ENCODE measurements at places on chromosomes 12 and 14.

- no peaks in the 10 kb centered on the region for H3K36me3 ChIP-seq
- H3K4me3 ChIP-seq, result peak within 1 kb of the TSS; percentile 85
- peak within 1 kb of the TSS; percentile 97 for H3K27ac ChIP-seq
- no peaks in the 10 kb centered on the region for H3K27me3 ChIP-seq
- DNase-seq, result peak; percentile 94
These were observed at the start of gene HSPB8 for GRCh38 chr12:119178544-119179334. TSS of gene HSPB8 (plus strand) at chr12:119178931. CDS start at chr12:119179313, 382 bp downstream.

- H3K4me1 ChIP-seq, result no peaks in the 10 kb centered on the region
- no peaks in the 10 kb centered on the region for H3K27me3 ChIP-seq
These were observed 32.1 kb downstream of the SPX start for GRCh38 chr12:21558100-21558679.

DNA sequence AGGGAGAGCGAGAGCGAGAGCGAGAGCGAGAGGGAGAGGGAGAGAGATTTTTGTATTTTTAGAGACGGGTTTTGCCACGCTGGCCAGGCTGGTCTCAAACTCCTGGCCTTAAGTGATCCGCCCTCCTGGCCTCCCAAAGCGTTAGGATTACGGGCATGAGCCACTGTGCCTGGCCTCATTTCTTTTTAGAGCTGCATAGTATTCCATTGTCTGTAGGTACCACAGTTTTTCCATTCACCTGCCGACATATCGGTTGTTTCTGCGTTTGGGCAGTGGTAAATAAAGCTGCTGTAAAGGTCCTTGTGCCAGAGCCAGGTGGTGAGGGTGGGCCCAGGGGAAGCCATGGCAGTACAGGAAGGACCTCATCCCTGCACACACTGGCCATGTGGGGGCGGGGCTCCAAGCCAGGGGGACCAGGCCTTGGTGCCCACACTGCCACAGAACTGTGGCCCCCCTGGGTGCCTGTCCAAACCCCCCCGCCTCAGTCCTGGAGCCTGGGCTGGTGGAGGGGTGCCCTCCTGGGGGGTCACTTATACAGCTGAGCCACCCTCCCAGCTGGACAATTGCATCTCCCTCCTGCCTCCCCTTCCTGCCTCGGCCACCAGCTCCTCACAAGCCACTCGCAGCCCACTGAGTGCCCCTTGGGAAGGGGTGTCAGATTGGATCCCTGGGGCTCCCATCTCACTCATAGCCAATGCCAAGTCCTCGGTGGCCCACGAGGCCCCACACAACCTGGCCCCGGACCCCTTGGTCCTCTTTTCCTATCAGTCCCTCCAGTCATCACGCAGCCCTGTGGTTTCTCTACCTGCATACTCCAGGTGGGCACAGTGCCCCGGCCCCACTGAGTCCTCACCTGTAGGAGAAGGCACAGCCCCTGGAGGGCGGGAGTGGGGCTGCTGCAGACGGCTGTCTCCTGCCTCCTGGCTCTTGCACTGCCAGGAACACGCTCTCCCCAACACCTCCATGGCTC lies 1.7 kb upstream of the PUS1 start:
- no peaks in the 10 kb centered on the region for H3K27me3 ChIP-seq
- DNase-seq, result no peak
- no peak overlapping the region for H3K27ac ChIP-seq

DNA sequence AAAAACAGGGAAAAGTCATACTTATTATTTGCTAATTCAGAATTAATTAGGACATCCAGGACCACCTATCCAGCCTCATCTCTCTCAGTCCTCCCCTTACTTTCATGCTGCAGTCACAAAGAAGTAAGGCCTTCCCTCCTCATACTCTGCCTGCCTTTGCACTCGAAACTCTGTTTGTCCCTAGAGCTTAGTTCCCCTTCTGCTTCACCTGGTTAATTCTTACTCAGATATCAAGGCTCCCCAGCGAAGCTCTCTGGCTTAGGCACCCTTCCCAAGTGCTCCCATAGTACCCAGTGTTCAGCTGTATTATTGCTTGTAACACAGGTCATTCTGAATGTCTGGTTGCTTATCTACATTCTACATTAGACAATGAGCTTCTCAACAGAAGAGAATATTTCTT lies 81.3 kb downstream of the ERGIC2 start:
- no peak for DNase-seq
- no peaks in the 10 kb centered on the region for H3K27me3 ChIP-seq
- no peak overlapping the region for H3K27ac ChIP-seq
- H3K36me3 ChIP-seq, result no peaks in the 10 kb centered on the region
- no peaks in the 10 kb centered on the region for H3K4me1 ChIP-seq

- no peak overlapping the region for H3K4me3 ChIP-seq
- no peaks in the 10 kb centered on the region for H3K27me3 ChIP-seq
- H3K36me3 ChIP-seq, result no peaks in the 10 kb centered on the region
These were observed 90.8 kb downstream of the SLC38A1 start for GRCh38 chr12:46177837-46178608.

DNA sequence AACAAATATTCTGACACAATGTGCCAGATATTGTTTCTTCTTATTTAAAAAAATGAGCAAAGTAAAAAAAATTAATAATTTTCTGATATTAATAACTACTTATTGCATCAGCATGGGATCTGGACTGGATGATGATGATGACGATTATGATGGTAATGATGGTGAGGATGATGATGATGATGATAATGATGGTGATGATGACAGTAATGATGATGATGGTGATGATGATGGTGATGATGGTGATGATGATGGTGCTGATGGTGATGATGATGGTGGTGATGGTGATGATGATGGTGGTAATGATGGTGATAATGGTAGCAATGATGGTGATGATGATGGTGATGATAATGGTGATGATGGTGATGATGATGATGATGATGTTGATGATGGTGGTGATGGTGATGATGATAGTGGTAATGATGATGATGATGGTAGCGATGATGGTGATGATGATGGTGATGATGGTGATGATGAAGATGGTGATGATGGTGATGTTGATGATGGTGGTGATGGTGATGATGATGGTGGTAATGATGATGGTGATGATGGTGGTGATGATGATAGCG lies 94.0 kb downstream of the SRRM4 start:
- H3K4me1 ChIP-seq, result no peaks in the 10 kb centered on the region
- H3K27ac ChIP-seq, result no peak overlapping the region
- H3K4me3 ChIP-seq, result no peak overlapping the region
- no peak for DNase-seq
- H3K27me3 ChIP-seq, result no peaks in the 10 kb centered on the region

DNA sequence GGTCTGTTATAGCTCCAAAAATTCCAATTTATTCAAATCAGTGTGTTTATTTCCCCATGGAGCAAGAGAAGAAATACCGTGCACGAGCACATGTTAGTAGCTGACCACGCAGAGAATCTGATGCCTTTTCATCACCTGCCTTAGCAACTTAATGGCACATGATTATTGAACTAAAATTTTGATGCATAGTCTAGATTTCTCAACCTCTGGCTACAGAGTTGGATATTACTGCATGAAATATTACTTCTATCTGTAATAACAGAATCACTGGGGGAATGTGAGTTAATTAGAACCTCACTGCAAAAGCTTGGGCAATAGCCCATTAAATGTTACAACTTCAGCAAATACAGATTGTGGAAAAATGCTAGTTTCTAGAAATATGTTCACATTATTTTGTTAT lies 335.8 kb downstream of the FLRT2 start:
- no peaks in the 10 kb centered on the region for H3K36me3 ChIP-seq
- DNase-seq, result no peak
- no peaks in the 10 kb centered on the region for H3K27me3 ChIP-seq
- no peak overlapping the region for H3K4me3 ChIP-seq
- H3K27ac ChIP-seq, result no peak overlapping the region
- H3K4me1 ChIP-seq, result no peaks in the 10 kb centered on the region

- no peaks in the 10 kb centered on the region for H3K27me3 ChIP-seq
- no peaks in the 10 kb centered on the region for H3K36me3 ChIP-seq
- no peak for DNase-seq
- H3K4me3 ChIP-seq, result no peak overlapping the region
These were observed 1365.7 kb downstream of the AACS start for GRCh38 chr12:126430921-126431320.

GRCh38 chr14:69760810-69761209 lies 6.1 kb upstream of the SRSF5 start:
- no peaks in the 10 kb centered on the region for H3K36me3 ChIP-seq
- no peaks in the 10 kb centered on the region for H3K27me3 ChIP-seq
- DNase-seq, result no peak
- H3K4me1 ChIP-seq, result no peaks in the 10 kb centered on the region

DNA sequence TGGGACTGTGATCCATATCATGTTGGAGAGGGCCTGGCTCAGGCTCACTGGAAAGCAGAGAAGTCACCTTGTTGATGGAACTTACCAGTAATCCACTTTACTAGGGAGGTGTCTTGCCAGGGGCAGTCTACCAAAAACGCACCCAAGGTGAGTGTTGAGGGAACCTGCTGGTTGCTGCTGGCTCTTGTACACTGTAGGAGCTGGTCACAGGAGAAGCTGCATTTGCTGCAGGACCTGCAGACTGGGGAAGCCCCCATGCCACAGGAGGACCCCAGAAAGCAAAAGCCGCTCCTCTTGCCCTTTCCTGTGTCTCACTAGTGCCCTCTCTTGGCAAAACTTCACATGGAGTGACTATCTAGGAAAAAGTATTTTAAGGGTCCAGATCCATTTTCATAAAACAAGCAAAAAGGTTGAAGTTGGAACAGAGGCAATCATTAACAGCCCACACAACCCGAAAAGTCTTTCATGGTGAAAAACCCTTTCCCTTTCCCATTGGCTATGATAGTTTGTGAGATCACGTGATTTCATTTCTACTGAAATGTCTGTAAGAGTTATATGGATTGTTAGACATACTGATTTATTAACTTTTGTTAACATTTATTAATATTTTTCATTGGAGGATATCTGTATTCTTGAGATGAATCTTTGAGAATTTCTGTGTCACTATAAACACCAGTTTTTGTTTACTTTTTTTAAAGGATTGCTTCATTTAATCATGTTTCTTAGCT lies 59.2 kb downstream of the RASSF8 start:
- peaks cover 5% of the 10 kb centered on the region for H3K4me1 ChIP-seq
- DNase-seq, result no peak
- H3K36me3 ChIP-seq, result no peaks in the 10 kb centered on the region

- no peaks in the 10 kb centered on the region for H3K4me1 ChIP-seq
- DNase-seq, result no peak
- H3K4me3 ChIP-seq, result no peak overlapping the region
- no peaks in the 10 kb centered on the region for H3K36me3 ChIP-seq
These were observed 135.1 kb upstream of the PDZRN4 start for GRCh38 chr12:41053046-41053445.

DNA sequence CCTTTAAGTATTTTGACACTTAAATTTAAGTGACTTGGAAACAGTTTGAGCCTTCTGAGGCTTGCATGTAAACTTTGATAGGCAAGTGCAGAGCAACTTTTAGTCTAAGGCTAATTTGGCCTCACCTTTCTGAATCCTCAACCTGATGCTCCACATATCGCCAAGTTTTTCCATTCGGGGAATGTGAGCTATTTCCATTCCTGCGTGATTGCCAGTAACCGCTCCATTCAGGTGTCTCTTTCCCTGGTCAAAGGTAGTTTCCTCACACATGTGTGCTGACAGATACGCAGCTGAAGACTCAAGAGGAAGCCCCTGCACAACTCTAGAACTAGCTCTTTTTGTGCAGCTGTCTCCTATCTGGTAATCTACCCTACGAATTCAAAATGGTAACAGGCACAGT lies 25.4 kb upstream of the FUT8 start:
- H3K4me3 ChIP-seq, result no peak overlapping the region
- H3K4me1 ChIP-seq, result no peaks in the 10 kb centered on the region
- no peak for DNase-seq
- no peak overlapping the region for H3K27ac ChIP-seq
- no peaks in the 10 kb centered on the region for H3K27me3 ChIP-seq

GRCh38 chr12:105993766-105994555 lies 144.8 kb downstream of the NUAK1 start:
- H3K36me3 ChIP-seq, result no peaks in the 10 kb centered on the region
- no peak overlapping the region for H3K4me3 ChIP-seq
- no peak overlapping the region for H3K27ac ChIP-seq
- H3K27me3 ChIP-seq, result no peaks in the 10 kb centered on the region
- DNase-seq, result no peak

- H3K27ac ChIP-seq, result no peak overlapping the region
- no peaks in the 10 kb centered on the region for H3K4me1 ChIP-seq
- no peaks in the 10 kb centered on the region for H3K27me3 ChIP-seq
- H3K36me3 ChIP-seq, result no peaks in the 10 kb centered on the region
These were observed 255.2 kb upstream of the NAV3 start for GRCh38 chr12:77575376-77575919.

Data from tibial artery (tissue), 4 donors.